ENCODE measurements at places on chromosomes 7 and 10.

DNA sequence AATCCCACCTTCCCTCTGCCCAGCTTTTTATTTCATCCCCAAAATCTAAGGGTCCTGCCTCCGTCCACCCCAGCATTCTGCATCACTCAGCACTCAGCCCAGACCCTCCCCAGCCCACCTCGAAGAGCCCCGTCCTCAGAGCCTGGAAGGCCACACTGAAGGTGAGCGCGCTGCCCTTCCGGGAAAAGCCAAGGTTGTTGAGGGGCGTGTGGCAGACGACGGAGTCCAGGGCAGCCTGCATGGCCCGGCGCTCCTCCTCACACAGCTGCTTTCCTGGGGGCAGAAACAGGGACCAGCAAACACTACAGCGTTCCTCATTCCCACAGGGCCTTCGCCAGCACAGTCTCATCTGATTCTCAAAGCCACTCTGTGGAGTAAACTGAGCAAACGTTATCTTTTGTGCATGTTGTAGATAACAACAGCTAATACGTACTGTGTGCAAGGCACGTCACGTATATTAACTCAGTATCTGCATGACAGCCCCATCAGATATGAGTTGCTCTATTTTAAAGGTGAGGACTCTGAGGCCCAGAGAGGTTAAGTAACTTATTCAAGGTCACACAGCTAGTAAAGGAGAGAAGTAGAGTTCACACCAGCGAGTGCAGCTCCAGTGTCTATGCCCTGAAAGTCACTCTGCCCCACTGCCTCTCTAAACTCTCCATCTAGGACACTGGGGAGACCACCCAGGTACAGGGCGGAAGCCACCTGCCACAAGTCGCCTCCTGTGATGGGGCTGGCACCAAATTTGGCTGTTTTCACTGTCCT is 2.8 kb downstream of the TRAPPC14 start:
- DNase-seq: no peak

GRCh38 chr7:1920266-1920681 is 250.2 kb downstream of the ELFN1 start:
- DNase-seq: no peak

- no peak for DNase-seq
These were observed 18.7 kb downstream of the IL15RA start for GRCh38 chr10:5958675-5959074.

- no peak for DNase-seq
These were observed 55.2 kb upstream of the TNRC18 start for GRCh38 chr7:5478568-5479430.

DNA sequence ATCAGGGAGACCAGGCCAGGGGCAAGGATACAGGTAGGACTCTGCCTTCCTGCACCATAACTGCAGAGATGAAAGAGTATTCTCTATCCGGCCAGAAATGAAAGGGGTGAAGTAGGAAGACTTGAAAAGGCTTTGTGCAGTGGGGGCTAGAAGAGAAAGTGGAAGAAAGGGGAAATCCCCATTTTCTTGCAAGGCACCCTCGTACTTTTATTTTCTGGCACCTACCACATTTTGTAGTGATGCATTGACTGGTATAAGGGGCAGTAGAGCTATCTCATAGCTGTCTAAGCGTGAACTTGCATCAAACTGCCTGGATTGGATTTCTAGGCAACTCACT is 752 bp upstream of the CAMK2G start:
- DNase-seq: no peak

- DNase-seq: no peak
These were observed 348.8 kb downstream of the SORCS3 start for GRCh38 chr10:104989880-104990279.

DNA sequence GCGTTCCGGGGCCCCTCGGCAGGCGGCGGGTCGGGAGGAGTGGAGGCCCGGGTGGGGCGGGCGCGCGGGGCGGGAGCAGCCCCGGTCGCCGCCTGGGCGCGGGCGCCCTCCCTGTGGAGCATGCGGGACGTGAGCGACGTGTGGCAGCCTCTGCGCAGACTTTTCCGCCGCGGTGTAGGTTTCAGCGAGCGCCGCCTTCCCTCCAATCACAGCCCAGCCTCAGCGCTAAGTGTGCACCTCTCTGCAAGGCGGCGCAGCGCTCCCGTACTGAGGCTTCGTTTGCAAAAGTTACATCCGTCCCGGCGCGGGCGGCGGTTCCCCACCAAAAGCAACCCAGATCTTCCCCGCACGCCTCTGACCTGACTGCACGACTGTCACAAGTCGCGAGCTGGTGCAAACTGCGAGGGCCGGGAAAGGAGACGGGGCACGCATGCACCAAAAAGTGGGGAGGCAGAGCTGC is 1.2 kb upstream of the PFKFB3 start:
- no peak for DNase-seq

DNA sequence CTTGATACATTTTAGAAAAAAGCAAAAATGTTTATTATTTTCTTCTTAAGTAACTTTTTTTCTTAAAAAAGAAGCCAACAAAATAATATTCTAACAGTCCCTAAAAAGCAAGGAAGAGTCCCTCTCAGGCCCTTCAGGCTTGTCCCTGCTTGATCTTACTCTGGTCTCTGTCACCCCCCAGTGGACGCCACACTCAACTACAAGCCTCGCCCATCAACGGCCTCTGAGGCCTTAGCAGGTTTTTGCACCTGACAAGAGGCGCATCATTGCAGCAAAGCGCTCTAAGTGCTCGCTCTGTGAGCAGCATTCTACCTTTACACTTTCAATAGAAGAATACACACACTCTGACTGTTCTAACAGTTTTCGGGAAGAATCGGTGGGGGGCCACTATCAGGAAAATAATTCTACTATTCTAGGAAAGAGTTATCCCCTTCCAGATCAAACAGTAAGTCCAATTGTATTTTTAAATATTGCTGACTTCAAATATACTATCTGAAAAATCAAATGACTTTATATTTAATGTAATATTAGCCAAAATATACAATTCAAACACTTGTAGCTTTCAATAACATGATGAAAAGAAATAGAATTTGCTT is 139.2 kb downstream of the USP6NL start:
- peak; percentile 63 for DNase-seq

DNA sequence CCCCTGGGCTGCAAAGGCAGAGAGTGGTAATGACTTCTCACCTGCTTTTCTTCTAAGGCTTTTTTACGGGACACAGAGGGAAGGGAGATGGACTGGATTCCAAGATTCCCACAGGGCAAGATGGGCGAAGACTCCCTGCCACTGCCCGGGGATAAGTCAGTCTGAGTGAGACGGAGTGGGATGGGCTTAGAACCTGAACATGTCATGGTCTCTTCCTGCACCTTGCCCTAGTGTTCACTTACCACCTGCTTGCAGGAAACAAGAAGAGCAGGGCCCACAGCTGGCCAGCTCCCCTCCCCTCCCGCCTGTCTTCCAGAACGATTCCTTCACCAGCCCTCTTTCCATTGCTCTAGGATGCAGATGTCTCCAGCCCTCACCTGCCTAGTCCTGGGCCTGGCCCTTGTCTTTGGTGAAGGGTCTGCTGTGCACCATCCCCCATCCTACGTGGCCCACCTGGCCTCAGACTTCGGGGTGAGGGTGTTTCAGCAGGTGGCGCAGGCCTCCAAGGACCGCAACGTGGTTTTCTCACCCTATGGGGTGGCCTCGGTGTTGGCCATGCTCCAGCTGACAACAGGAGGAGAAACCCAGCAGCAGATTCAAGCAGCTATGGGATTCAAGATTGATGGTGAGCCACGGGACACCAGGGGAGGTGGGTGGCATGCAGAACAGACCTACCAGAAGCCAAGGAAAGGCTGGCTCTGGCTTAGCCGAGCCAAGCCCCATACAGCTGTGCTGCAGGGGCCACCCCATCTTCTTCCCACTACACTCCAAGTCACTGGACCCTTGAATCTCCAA is 1.3 kb downstream of the SERPINE1 start:
- no peak for DNase-seq

DNA sequence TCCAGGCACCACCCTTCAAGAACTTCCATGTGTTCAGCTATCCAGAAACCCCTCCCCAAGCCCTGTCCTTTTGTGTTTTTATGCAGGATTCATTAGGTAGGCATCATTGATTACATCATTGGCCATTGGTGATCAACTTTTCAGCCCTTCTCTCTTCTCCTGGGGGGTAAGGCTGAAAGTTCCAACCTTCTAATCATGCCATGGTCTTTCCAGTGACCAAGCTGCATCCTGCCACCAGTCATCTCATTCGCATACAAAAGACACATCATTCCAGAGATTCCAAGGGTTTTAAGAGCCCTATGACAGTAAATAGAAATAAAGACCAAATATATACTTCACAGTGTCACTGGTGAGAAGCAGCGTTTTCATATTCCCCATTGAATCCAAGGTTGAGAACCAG is 48.2 kb downstream of the DNAJC12 start:
- no peak for DNase-seq

DNA sequence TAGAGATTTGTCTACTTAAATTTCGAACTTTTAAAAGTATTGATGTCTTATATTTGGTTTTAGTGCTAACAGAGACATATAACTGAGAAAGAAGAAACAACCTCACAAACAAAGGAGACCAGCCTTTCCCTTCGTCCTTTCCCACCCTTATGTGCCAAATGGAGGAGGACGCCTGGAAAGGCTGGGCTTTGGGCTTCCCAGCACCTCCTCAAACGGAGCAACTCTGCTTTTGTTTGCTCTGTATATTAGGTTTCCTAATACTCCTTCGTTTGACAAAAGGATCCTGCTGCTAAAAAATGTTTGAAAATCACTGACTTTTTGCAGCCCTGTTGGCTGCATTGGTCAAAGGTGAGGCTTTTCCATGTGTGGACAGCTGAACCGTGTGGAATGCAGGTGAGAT is 471.8 kb downstream of the SORCS3 start:
- no peak for DNase-seq

DNA sequence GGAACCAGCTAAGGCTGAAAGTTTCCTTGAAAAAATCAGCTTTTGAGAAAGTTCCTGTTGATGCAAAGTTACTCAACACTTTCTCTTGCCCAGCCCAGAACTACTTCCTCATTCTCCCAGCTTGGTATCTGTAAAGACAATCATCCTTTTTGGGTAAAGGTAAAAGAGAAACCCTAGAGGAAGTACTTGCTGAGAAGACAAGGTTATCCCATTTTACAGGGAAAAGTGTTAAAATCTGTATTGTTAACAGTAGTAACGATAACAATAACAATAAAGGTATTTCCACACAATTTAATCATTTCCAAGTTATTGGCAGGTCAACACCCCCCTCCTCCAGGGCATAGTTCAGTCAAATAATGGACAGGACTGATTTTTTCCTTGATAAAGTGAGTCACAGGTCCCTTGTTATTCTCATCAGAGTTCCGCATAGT is 2.4 kb downstream of the ALOX5 start:
- DNase-seq: no peak

DNA sequence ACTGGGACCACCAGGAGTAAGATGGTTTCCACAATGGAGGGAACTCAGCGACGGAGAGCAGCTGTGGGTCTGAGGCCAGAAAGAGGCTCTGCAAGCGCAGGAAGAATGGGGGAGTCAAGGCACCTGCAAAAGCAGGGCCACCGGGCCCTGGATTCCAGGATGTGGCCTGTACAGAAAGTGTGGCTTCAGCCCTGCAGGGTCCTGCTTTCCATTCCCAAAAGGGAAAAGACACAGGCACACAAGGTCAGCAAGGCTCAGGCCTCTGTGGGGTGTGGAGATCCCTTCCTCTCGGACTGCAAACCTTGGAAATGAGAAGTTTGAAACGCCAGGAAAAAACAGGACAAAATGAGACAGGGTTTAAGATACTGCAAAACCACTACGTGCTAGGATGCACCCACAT is 232.5 kb downstream of the TNS3 start:
- no peak for DNase-seq

DNA sequence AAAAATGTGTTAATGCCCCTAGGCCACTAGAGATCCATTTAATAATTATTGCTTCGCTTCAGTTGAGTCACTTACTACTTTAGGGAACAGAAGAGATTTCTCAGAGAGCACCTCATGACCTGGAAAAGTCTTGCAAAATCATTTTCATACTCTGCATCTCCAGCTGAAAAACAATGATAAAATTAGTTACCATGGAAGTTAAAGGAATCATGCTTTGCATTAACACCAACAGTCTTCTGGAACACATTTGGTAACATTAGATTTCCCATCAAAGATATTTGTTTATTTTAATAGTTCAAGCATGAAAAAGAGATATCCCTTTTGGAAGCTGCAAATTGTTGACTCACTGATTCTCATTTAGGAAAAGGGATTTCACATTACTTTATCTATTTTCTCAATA is 1.8 kb upstream of the STEAP2 start:
- DNase-seq: no peak

DNA sequence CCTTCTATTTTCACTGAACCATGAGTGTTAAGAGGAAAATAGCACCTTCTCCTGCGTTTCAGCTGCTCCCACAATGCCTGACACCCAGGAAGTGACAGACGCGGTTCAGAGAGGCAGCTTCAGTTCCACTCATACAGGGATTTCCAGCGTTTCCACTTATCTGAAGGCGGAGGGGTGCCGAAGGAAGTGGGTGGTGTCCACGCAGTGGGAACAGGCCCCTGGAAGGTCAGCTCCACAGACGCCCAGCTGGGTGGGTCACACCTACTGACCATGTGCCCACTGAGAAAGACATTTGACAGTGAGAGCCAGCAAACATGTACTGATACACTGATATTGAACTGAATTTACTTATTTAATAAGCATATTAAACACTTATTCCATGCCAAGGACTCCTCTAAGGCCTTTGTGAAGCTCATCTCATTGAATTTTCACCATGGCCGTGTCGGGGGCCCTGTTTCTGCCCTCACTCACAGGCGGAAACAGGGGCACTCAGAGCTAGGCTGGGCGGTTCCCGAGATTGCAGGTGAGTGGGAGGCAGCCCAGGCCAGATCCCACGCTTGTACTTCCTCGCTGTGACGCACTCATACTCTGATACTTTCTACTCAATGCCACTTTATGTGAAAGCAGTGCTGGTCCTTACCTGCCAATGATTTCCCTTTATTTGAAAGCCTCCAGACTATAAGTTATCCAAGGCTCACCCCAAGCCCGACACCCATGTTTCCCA is 96.8 kb downstream of the TCERG1L start:
- DNase-seq: no peak

- DNase-seq: peak; percentile 9
These were observed 4.8 kb upstream of the POLR1F start for GRCh38 chr7:19713676-19714075.

DNA sequence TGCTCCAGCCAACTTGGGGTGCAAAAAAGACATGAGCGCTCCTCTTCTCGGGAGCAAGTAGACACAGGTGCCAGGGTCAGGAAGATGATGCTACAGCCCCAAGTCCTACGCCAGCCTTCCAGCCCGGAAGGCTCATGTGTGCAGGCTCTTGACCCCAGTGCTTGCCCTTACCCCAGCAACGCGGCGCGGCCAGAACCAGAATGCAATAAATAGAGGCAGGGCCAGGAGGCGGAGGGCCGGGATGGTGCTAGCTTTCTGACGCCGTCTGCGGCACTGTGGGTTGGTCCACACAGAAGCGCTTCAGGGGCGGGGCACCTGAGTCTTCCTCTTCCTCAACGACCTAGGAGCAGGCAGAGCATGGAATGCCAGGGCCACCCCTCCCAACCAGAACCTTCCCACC is 15.0 kb upstream of the BAZ1B start:
- no peak for DNase-seq

DNA sequence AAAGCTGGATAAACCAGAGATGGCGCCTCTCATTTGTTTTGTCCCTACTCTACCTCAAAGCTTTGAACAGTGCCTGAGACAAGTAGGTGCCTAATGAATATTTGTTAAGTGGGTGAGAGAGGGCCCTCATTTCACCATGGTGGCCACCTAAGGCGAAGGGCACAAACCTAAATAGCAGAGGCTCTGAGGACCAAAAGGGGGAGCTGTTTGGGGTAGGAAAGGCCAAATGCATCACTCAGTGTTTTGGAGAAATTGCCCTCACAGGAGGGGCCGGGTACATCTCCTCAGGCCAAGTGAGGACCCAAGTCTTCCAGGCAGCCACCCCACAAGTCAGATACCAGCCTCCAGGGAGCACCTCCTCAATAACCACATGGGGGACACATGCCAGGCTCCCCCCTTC is 14.0 kb downstream of the IMPDH1 start:
- DNase-seq: no peak

Measured in HTR-8/SVneo (cell line).